ENCODE measurements at places on chromosomes 6 and 20. TPM values are rescaled to one million over a fixed set of nuclear protein-coding genes. Genes with fewer than 3 reads are reported as not detected.

The C4B gene
- 8.8 TPM for total RNA-seq

The E2F1 gene
- total RNA-seq: 64.2 TPM

The MACROD2 gene
- total RNA-seq: 1.2 TPM

The SLC22A7 gene
- not detected for total RNA-seq

- DNase-seq: no peak
Observed at GRCh38 chr6:149950423-149950822, 8.6 kb downstream of the ULBP2 start.

- DNase-seq: no peak
Observed at GRCh38 chr6:133092771-133093170, 148.4 kb upstream of the EYA4 start.

DNA sequence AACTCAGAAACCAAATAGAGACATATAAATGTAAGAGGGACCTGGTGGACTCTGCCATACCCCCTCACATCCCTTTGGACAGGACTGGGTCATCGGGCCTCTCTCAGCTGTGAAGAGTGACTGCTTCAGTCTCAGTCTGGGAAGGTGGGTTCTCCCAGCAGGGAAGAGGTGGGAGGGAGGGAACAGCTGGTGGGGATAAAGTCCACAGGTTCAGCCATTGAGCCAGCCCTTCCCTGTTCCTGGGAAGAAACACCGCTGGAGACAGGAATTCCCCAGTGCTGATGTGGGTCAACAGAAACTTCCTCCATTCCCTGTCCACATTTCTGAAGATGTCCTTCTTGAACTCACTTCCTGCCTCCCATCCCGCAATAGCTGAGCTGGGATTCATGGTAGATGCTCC lies 209.2 kb upstream of the PMEPA1 start:
- DNase-seq: no peak

Data from Panc1 (cell line).